ENCODE measurements at places on chromosomes 11 and 22.

DNA sequence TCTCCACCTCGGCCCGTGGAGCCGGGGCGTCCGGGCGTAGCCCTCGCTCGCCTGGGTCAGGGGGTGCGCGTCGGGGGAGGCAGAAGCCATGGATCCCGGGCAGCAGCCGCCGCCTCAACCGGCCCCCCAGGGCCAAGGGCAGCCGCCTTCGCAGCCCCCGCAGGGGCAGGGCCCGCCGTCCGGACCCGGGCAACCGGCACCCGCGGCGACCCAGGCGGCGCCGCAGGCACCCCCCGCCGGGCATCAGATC, 439 bp downstream of the YAP1 start:
- no peak for DNase-seq

GRCh38 chr22:19105456-19105855, 16.8 kb downstream of the DGCR2 start:
- no peak for DNase-seq

GRCh38 chr11:14611939-14612338, 31.7 kb upstream of the PDE3B start:
- DNase-seq: no peak

- no peak for DNase-seq
Measured at GRCh38 chr11:46159680-46160079, 38.4 kb upstream of the PHF21A start.

DNA sequence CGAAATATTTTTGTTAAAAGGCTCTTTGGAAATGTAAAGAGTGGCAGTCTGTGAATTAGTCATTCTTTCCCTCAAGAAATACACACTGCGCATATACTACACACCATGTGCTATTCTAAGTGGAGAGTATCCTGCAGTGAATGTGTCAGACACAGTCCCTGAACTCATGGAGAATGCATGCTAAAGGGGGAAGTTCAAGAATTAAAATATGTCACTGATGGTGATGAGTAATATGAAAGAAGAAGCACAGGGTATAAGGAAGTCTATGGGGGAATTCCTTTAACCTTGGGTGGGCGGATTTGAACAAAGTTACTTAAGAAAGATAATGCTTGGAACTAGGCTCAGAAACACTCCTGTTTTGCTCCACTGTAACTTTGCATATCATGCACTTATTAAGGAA, 153.0 kb downstream of the LRRC4C start:
- DNase-seq: no peak

- no peak for DNase-seq
Measured at GRCh38 chr11:47784785-47785381, 17.7 kb upstream of the FNBP4 start.

DNA sequence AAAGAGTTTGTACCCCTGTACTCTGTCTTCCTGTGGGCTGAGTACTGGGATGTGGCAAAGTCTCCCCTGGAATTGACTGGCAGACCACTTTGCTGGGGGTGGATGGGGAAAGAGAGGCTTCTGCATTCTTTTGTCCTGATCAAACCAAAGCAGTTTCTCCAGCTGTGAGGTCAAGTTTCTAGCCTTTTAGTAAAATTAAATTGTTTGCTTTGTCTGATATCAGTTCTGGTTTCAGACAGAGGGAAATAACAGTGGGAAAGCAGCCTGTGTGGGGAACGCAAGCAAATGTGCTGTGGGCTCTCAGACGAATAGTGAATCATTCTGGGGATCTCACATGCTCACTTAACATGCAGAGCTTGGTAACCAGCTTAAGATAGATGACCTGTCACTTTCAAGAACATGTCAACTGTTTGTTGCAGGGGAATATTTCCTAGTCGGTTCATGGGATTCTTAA, 151.6 kb downstream of the FAT3 start:
- DNase-seq: peak; percentile 45

DNA sequence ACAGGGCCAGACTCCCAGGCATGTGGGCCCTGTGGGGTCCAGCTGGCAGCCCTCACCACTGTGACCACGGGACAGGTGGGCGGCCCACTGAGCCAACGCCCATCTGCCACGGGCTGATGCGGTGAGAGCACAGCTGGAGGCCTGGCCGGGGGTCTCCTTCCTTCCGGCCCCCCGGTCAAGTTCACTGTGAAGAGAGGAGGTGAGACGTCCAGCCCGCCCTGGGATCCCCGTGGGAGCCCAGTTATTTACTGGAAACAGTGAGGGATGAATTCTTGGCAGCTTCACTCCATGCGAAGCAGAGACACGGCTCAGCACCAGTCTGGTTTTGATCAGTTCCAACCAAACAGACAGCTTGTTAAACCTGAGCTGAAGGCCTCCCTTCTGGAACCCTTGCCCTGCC, 38.7 kb downstream of the WNT11 start:
- DNase-seq: no peak

GRCh38 chr22:50730013-50730891, 7.8 kb upstream of the ACR start:
- DNase-seq: no peak

DNA sequence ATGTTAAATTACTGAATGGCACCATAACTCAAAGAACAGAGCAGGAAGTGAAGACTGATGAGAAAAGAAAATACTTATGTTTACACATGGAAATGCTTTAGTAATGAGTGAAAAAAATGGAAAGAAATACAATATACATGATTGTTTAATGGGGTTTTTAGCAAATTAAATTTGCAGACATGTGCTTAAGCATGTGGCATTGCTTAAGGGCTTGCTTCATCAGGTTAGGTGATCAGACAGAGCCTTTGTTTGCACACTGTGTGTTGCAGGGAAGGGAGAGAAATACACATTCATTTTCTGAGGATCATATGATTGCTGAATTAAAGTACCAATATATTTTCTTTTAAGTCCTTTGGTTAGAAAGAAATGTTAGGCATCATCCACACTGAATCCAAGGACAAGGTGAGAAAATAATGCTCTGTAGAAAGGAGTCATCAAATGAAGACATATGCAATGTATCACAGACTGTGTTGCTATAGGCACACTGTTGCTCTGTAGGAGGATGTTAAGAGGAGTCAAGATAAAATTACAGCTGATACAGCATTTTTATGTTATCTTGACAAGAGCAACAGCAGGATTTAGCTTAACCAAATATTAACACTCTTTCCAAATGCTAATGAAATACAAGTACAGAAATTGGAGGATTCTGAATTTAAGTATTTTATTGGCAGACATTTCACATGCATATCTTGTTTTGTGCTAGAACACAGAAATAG, 23.4 kb upstream of the ARHGAP20 start:
- no peak for DNase-seq
